Activated T-cell treated with anti-CD3 and anti-CD28 coated beads, Interleukin-2, amount 50 U/mL, for 72 hours (primary cell): ENCODE measurements at places on chromosomes 11 and 22. TPM values are rescaled to one million over a fixed set of nuclear protein-coding genes. Genes with fewer than 3 reads are reported as not detected.

- DNase-seq = no peak
These were observed at the start of gene MYO18B for GRCh38 chr22:25741692-25742626. MYO18B (plus strand) TSS chr22:25742188; CDS start chr22:25761093, 18,905 bp downstream.

The OR4D5 gene
- total RNA-seq = not detected

DNA sequence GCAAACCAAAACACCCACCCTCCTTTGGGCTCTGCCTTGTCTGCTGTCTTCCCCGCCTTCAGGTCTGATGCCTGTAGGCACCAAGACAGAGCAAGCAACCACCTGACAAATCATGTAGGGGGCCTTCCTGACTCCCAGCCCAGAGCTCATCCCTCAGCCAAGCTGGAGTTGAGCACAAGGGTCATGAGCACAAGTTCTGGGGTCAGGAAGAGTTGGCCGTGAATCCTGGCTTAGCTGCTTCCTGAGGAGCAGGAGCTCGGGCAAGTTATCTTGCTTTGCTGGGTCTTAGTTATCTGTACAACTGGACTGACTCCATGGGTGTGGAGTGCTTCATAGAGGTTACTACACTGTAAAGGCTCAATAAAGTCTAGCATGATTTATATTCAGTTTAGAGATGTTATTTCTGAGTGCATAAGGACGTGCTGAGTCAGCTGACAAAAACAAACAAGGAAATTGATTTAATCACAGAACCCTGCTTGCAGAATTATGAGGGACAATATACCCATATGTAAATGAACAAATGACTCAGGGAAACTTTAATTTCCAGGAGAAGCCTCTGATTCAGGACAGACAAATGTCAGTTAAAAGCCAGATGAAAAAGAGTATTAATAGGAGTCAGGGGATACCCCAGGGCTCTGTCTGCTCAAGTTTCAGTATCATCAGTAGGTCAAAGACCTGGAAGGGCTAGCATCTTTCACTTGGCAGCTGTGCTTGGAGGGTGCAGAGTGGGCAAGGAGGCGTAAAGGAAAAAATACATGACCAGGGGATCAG, 15.0 kb upstream of the APOA1 start:
- no peak for DNase-seq

DNA sequence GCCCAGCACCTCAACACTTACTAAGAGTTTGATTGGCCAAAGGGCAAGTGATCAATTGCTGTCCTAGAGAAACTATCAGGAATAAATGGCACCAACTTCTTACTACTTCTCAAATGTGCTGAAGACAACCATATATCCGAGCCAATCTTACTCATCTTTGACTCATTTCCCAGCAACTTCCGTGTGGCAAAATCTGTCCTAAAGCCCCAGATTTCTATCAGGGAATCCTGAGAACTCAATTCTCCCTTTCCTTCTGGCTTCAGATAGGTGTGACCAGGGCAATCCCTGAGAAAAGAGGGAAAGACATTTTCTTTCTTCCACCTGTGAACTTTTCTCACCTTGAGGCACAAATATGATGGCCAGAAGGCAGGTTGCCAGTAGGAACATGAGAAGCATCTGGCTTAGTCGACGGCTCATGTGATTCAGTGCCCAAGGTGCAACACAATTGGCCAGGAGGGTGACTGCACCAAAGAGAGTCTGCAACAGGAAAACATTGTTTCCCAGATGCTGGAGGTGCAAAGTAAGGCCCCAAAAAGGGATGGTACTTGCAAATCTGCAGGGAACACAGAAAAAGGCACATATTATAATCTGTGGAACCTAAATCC, 21.8 kb upstream of the SLC22A24 start:
- no peak for DNase-seq

GRCh38 chr11:77113382-77114088, 10.9 kb downstream of the OMP start:
- DNase-seq = peak; percentile 36

DNA sequence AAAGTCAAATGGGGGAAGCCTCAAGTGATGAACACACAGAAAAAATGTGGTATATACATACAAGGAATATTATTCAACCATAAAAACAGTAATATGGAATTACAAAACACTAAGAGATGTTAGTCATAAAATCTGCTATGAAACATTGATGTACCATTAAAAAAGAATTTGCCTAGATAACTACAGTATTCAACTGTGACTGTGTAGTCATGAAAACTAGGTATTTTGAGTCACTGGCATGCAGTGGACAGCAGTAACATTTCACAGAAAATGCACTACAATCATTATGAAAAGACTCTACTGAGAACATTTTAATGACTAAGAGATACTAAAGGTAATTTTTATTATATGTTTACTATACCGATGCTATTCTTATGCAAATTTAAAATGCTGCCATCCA, 11.7 kb downstream of the ZNF195 start:
- DNase-seq = no peak

DNA sequence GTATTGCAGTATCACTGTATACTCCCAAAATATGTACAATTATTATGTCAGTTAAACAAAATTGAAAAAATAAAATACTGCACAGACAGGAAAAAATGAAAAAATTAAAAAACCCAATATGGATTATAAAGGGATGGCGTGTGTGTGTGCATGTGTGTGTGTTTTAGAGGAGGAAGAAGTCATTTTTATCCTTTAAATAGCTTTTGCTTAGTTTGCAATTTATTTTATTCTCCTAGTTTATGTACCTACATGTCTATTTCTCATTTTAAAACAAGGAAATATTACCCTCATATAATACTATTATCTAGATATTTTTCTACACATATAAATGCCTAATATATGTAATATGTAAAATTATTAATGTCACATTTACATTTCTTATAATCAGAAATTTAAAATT, 1144.3 kb downstream of the LRRC4C start:
- no peak for DNase-seq

GRCh38 chr22:17836992-17837742, 62.9 kb upstream of the BID start:
- DNase-seq = no peak

The RAB36 gene
- total RNA-seq = 0.19 TPM

DNA sequence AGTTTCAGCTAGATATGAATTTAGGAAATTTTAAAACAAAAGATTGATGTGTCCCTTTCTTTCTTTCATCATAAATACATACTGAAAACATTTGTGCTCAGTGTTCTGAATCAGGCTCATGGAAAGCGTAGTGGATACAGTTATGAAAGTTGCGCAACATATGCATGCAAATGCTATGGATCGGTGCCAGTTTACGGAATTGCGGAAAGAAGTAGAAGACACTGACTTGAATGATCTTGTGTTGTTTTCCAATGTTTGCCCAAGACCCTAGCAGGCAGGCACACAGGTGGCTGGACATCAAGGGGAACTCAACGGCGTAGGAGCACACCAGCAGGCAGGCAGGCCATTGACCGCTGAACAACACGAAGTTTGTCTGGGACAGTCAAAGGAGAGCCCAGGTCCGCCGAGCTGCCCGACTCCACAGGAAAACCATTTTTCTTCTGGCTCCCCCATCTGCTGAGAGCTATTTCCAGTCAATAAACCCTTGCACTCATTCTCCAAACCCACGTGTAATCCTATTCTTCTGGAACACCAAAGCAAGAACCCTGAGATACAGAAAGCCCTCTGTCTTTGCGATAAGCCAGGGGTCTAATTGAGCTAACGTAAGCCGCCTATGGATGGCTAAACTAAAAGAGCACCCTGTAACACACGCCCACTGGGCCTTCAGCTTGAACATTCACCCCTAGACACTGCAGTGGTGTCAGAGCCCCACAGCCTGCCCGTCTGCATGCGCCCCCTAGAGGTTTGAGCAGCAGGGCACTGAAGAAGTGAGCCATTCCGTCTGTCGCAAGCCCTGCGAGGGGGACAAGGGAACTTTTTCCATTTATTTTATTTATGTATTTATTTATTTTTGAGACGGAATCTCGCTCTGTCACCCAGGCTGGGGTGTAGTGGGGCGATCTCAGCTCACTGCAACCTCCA, 7.4 kb upstream of the BIRC3 start:
- no peak for DNase-seq

GRCh38 chr11:17221968-17222367, 14.2 kb upstream of the PIK3C2A start:
- no peak for DNase-seq

DNA sequence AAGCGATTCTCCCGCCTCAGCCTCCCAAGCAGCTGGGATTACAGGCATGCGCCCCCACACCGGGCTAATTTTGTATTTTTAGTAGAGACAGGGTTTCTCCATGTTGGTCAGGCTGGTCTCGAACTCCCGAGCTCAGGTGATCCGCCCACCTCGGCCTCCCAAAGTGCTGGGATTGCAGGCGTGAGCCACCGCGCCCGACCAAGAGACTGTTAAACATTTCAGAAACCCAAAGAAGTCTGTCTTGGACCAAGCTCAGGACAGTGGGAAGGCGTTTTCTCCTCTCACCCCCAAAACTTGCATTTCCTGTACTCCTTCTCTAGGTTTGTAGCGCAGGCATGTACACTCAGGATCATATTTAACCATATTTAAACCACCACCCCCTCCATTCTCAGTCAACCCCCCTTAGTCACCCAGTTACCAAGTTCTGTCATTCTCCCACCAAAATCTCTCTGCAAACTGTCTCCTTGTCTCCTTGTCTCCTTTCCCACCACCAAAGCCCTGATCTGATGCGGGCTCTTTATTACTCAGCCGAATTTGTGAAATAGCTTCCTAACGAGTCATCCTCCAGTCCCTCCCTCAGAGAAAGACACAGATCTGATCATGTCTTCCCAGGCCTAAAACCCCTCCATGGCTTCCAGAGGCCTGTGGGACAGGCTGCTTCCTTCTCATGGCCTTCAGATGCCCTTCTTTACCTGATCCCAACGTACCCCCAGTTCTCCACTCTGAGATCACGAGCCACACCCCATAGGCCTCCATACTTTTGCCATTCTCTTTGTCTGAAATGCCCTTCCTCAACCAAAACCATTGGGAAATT, 29.0 kb upstream of the CREB3L1 start:
- DNase-seq = peak; percentile 10

The OR52W1 gene
- not detected for total RNA-seq

- no peak for DNase-seq
These were observed 1112.4 kb upstream of the CNTN5 start for GRCh38 chr11:97908354-97908753.

DNA sequence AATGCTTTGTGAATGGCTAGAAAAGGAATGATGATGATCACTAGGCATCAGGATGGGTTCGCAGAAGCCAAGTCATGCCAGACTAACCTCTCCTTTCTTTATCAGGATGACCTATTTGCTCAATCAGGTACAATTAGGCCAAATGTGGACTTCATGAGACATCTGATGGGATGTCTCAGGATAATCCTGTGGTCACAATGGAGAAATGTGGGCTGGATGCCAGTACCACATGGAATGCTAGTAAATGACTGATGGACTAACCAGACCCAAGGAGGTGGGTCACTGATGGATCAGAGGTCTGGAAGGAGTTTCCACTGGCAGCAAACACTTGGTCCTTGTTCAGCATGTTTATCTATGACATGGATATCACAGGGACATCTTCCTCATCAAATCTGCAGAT, 94.8 kb upstream of the PHOX2A start:
- no peak for DNase-seq

DNA sequence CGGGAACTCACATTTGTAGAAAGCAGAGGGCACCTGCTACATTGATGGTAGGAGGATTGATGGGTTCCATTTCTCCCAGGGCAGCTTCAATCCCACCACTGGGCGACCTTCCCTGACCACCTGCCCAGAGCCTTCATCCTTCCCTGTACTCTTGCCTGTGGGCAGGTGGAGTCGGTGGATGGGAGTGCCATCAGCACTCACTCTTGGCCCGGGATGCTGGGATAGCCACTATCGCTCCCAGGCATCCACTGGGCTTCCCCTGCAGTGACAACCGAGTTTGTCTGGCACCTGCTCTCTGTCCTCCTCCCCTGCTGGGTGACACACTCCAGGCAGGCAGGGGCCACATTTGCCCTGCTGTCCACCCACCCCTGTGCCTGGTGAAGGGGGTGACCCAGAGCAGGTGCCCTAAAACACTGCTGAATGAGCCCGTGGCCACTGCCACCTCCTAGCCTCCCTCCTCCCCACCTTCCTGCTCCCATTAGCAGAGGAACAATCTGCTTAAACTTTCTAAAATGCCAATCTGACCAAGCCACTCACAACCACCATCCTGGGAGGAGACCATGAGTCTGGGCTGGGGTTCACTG, 604.7 kb downstream of the TBC1D22A start:
- DNase-seq = no peak

- DNase-seq = no peak
These were observed 1.9 kb downstream of the RPLP2 start for GRCh38 chr11:811446-812245.

The GAL gene
- 0.53 TPM for total RNA-seq

The SERHL2 gene
- 1.6 TPM for total RNA-seq

- no peak for DNase-seq
These were observed 17.9 kb upstream of the TPH1 start for GRCh38 chr11:18063862-18064434.

The OR51B4 gene
- not detected for total RNA-seq

The CHRDL2 gene
- total RNA-seq = not detected

The ZNF70 gene
- 1.6 TPM for total RNA-seq

The KRTAP5-10 gene
- not detected for total RNA-seq

DNA sequence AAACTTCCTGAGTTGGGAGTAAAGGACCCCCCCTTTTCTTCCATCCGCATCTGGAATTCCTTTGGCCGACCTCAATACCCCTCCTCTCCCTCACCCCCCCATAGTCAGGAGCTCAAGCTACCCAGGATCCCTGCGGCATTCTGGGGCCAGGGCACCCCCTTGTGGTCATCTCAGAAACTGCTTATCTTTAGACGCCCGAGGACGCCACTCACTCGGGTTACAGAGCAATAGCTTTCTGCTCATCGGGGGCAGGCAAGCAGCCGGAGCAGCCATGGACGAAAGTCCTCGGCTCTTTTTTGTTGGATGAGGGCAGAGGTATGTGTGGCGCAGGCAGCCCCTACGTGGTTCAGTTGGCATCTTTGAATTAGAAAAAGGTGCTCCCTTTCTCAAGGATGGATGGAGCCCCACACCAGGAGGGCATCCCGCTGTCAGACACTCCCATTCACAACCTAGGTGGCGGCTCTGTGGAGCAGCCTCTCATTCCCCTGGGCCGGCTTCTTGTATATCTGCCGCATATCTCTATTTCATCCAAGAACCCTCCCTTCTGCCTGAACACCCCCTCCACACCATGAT, 2.3 kb downstream of the C1QTNF5 start:
- peak; percentile 78 for DNase-seq

GRCh38 chr11:66287211-66287888, 1.6 kb downstream of the YIF1A start:
- DNase-seq = no peak

The MFRP gene
- total RNA-seq = not detected

DNA sequence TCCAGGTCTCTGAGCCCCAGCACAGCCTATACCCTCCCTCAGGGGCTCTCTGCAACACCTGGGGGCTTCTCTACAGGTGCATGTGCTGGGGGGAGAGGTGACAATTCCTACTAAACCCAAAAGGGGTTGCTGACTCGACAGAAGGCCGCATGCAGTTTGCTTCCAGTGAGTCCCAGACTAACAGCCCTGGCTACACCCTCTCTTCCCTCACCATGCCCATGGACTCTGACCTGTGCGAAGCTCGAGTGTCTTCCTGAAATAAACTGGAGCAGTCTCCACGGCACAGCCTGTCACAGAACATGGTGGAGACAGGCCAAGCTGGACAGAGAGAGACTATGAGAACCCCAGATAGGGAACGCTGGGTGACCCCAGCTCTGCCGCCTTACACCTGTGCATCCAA, 16.6 kb downstream of the PLEKHA7 start:
- no peak for DNase-seq
